ENCODE measurements at places on chromosomes 16 and 17.

GRCh38 chr16:16828913-16829398, 450.0 kb downstream of the NPIPA7 start:
- no peak for DNase-seq

GRCh38 chr17:46264456-46265198, 30.3 kb upstream of the LRRC37A start:
- DNase-seq: peak; percentile 30

- no peak for DNase-seq
Measured at GRCh38 chr16:16075488-16076422, 126.3 kb downstream of the ABCC1 start.

DNA sequence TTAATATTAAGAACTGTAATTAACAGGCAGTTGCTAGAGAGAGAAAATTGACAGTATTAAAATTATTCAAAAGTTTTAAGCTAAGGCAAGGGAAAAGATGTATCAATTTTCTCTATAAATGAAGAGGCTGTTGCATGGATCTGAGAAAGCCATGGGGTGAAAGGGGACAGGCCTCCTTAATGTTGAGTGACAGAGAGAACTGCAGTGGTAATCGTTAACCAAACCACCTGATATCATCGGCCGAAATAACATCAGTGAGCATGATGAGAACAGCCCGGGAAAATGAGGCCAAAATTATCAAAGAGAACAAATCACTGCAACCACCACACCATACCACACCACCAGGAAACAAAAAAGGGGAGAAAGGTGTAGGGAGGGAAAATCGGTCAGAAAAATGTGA, 3.6 kb downstream of the ZNF423 start:
- no peak for DNase-seq

DNA sequence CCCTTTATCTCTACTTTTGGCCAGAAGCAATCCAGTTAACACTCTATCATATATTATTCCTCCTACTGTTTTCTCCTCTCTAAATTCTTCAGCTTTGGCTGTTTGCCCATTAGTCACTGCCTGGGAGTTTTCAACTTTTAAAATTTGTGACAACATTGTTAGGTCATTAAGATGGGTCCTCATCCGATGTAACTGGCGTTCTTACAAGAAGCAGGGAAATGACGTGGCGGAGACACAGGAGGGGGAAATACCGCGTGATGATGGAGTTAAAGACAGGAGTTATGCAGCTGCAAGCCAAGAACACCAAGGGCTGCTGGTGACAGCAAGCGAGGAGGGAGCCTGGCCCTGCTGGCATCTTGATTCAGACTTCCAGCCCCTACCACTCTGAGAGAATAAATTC, 34.8 kb upstream of the CPHXL start:
- DNase-seq: no peak

Measured in D341Med (cell line).